ENCODE measurements at places on chromosomes 6 and 20. TPM values are rescaled to one million over a fixed set of nuclear protein-coding genes. Genes with fewer than 3 reads are reported as not detected.

- DNase-seq: no peak
Observed at GRCh38 chr6:118371955-118372354, 176.1 kb upstream of the PLN start.

- peak; percentile 44 for DNase-seq
Observed at GRCh38 chr6:136113736-136114173, 136.4 kb downstream of the MTFR2 start.

The KCNQ2 gene
- 0.69 TPM for total RNA-seq

The GTSF1L gene
- not detected for total RNA-seq

GRCh38 chr6:56087421-56087820, 160.0 kb downstream of the COL21A1 start:
- no peak for DNase-seq

- DNase-seq: no peak
Observed at GRCh38 chr20:7629880-7630279, 310.4 kb downstream of the HAO1 start.

DNA sequence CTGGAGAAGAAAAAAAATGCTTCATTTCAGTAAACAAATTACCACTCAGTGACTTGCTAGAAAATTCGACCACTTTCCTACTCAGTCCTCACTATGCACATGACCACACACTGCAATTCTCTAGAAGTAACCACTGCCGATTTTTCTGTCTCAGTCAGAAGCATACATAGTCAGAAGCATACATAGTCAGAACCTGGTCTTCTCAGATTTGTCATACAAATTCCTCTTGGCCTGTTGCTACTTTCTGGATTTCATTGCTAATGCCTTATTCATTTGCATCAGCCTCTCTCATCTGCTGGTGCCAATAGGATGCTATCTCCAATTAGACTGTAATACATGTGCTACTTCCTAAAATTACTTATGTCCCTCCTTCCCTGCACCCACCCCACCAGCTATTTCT, 10.2 kb upstream of the KIF16B start:
- DNase-seq: no peak

The BHLHE23 gene
- not detected for total RNA-seq

DNA sequence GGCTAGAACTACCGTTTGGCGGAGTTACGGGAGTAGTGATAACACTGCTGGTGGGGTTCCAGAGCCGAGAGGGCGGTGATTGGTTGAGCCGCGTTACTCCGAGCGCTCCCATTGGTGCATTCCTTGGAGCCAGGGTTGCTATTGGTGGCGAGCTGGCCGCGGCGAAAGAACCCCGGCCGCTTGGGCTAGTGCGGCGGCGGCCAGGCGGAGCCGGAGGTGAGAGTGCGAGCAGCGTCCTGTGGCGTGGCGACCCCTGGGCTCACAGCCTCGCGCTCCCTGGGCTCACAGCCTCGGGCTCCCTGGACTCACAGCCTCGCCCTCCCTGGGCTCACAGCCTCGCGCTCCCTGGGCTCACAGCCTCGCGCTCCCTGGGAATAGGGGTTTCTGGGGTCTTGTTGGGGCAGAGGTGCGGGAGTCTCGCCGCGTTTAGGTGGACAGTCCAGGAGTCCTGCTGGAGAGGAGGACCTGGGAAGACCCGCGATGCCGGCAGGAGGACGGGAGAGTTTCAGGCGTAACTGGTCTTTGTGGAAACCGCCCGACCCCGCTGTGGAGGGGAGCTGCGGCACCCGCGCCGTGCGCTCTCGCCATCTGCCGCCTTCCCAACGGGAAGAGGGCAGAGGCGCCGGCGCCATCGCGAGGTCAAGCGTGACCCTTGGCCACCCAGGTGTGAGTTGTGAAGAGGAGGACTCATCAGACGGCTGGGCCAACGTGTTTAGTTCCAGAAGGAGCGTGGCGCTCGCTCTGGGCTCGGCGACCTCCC, 12.2 kb downstream of the PRDM13 start:
- no peak for DNase-seq

The SLC17A1 gene
- total RNA-seq: not detected

The PHACTR3 gene
- total RNA-seq: 0.60 TPM

GRCh38 chr20:38213607-38213940, 47.0 kb downstream of the KIAA1755 start:
- DNase-seq: no peak

The RNF39 gene
- 0.55 TPM for total RNA-seq

DNA sequence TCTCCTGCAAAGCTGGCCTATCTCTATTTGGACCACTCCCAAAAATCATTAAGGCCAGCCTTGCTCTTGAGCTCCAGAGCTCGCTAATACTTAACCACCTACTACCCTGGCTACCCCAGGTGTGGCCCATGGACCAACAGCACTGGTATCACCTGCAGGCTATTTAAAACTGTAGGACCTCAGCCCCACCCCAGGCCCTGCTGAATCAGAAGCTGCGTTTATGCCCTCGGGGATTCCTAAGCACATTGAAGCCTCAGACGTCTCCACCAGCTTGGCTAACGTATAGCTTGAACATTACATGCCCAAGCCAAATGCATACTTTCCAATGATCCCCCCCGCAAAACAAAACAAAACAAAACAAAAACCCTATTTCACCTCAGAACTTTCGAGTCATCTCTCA, 19.7 kb upstream of the SPAG4 start:
- DNase-seq: no peak

- DNase-seq: no peak
Observed at GRCh38 chr6:115468272-115469005, 592.3 kb downstream of the FRK start.

All from adrenal gland (tissue), 19 donors.